ENCODE measurements at places on chromosomes 13 and 19. TPM values are rescaled to one million over a fixed set of nuclear protein-coding genes. Genes with fewer than 3 reads are reported as not detected.
A peak's percentile ranks its signal among the peaks of the same experiment; 100 is the strongest.

GRCh38 chr13:111429064-111429558 is 108.7 kb downstream of the TEX29 start:
- no peaks in the 10 kb centered on the region for H3K27me3 ChIP-seq
- H3K36me3 ChIP-seq, result no peaks in the 10 kb centered on the region
- H3K4me1 ChIP-seq, result no peaks in the 10 kb centered on the region
- peak; percentile 72 for DNase-seq

GRCh38 chr13:27449081-27449603 is 1.2 kb downstream of the MTIF3 start:
- peak overlapping the region; percentile 90 for H3K4me3 ChIP-seq
- peaks cover 2% of the 10 kb centered on the region for H3K36me3 ChIP-seq
- DNase-seq, result no peak
- H3K27me3 ChIP-seq, result peaks cover 2% of the 10 kb centered on the region

DNA sequence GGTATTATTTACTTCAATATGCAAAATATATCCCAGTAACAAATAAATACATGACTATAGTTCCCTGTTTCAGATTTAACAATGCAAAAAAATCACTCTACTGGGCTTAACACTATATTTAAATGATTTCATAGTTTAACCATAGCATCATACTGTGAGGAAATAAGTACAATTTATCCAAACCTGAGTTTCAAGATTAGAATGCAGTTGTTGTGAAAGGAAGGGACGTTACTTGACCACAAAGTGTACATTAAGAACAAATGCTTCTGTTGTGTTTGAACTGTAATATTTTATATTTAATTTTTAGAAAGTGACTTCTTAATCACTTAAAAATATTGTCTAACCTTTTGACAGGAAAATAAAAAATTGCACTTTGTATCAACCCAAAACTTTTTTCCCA is 1747.9 kb upstream of the SPRY2 start:
- H3K27ac ChIP-seq, result no peak overlapping the region
- no peaks in the 10 kb centered on the region for H3K27me3 ChIP-seq
- H3K36me3 ChIP-seq, result no peaks in the 10 kb centered on the region
- H3K4me3 ChIP-seq, result no peak overlapping the region

- no peaks in the 10 kb centered on the region for H3K27me3 ChIP-seq
- H3K36me3 ChIP-seq, result no peaks in the 10 kb centered on the region
- 0 out of 2 replicates have a peak overlapping the region, but pooled peaks have one; percentile 43 for H3K27ac ChIP-seq
- H3K4me1 ChIP-seq, result peaks cover 63% of the 10 kb centered on the region
Measured at GRCh38 chr13:100506154-100506553, 82.4 kb downstream of the GGACT start.

- H3K4me3 ChIP-seq, result no peak overlapping the region
- H3K27me3 ChIP-seq, result no peaks in the 10 kb centered on the region
- DNase-seq, result no peak
- peaks cover 4% of the 10 kb centered on the region for H3K36me3 ChIP-seq
- no peak overlapping the region for H3K27ac ChIP-seq
- peaks cover 13% of the 10 kb centered on the region for H3K4me1 ChIP-seq
Measured at GRCh38 chr13:54901316-54901715, 1872.7 kb downstream of the OLFM4 start.

DNA sequence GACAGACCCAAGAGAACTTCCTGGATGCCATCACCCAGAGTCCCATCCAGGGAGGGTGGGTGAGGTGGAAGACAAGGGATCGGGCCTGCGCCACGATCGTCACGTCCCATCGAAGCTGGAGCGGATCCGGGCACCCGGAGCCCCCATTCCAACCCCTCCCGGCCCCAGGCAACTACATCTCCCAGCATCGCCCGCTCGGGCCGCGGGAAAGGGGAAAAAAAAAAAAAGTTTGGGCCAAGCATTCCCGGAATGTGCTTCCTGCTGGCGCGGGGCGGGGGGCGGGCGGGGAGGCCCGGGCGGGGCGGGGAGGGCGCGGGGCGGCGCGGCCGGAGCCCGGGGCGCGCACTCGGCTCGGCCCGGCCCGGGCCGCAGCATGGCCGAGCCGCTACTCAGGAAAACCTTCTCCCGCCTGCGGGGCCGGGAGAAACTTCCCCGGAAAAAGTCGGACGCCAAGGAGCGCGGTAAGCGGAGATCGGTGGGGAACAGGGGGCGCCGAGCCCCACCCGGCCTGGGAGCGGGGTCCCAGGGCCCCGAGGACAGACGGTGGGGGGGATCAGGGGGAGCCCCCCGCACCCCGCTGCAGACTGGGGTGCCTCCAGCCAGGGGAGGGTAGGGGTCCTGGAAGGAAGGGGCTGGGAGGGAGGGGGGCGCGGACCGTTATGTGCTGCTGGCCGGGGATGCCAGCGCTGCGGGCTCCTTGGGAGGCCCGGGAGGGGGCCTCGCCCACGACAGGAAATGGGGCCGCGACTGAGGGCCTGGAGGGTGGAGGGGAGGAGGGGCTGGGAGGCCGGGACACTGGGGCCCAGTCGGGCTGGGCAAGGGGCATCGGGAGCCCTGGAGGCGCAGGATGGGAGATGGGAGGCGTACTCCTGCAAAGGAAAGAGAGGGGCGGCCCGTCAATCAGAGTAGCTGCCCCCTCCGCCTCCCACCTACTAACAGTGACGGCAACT is at the start of gene SYDE1:
SYDE1 (plus strand) TSS at position 341 of the 950 bp plus-strand sequence; CDS start at position 374, 33 bp downstream.
- peak within 1 kb of the TSS; percentile 78 for H3K4me3 ChIP-seq
- DNase-seq, result peak; percentile 71

GRCh38 chr13:57632276-57633140 is 964 bp downstream of the PCDH17 start:
- peaks cover 98% of the 10 kb centered on the region for H3K27me3 ChIP-seq
- no peak overlapping the region for H3K27ac ChIP-seq
- DNase-seq, result peak; percentile 51
- H3K4me1 ChIP-seq, result peaks cover 43% of the 10 kb centered on the region
- peak overlapping the region; percentile 92 for H3K4me3 ChIP-seq
- H3K36me3 ChIP-seq, result no peaks in the 10 kb centered on the region

DNA sequence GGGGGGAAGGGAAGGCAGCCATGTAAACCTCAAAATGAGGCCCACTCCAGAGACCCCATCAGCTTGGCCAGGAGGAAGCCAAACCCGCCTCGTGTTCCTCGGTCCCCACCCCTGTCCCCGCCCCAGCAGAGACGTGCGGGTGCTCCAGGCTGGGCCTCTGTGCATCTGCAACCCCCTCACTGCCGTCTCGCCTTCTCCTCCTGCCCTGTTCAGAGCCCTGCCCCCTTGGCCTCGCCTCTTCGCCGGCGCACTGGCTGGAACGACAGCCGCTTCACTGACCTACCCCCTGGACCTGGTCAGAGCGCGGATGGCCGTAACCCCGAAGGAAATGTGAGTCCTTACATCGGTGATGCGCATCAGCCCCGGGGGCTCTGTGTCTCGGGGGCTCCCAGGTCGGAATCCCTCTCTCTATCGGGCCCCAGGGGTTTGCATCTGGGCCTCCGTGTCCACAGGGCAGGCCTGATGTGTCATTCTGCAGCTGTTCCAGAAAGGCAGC is 32.2 kb downstream of the TMEM161A start:
- peak overlapping the region; percentile 83 for H3K4me3 ChIP-seq
- H3K4me1 ChIP-seq, result peaks cover 25% of the 10 kb centered on the region
- H3K27me3 ChIP-seq, result peaks cover 21% of the 10 kb centered on the region
- peak overlapping the region; percentile 93 for H3K27ac ChIP-seq
- H3K36me3 ChIP-seq, result no peaks in the 10 kb centered on the region
- peak; percentile 72 for DNase-seq

DNA sequence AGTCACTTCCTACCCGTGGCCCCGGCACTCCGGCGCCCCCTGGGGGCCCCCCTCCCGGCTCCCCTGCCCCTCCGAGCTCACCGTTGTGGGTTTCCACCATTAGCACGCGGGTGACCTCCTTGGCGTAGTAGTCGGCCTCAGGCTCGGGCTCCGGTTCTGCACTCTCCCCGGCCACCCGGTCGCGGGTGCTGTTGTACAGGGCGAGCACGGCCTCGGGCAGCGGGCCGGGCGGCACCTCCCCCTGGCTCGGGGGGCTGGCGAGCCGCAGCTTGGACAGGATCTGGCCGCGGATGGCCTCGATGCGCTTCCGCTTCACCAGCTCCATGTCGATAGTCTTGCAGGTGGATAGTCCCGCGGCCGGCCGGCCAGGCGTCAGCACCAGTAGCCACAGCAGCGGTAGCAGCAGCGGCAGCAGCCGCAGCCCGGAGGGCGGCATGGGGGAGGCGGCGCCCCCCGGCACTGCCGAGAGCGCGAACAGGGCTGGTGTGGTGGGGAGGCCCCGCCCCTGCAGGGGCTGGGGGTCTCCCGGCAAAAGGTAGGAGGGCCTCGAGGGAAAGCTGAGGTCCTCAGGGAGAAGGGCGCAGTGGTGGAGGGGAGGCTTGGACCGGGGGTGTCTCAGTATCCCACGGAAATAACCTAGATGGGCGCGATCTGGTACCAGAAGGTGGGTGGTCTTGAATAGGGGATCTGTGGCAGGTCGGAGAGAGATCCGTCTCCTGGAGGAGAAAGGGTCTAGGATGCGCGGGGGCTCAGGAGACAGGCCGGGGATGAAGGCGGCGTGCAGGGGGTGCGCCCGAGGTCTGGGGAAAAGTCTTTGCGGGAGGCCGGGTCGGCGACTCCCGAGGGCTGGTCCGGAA is 885 bp downstream of the TGFB1 start:
- DNase-seq, result peak; percentile 75
- peaks cover 58% of the 10 kb centered on the region for H3K27me3 ChIP-seq
- peak overlapping the region; percentile 89 for H3K4me3 ChIP-seq
- no peaks in the 10 kb centered on the region for H3K36me3 ChIP-seq

GRCh38 chr19:37468961-37469777 is at the start of gene ZNF570:
ZNF570 (plus strand) TSS chr19:37469356; CDS start chr19:37470355, 999 bp downstream.
- peak within 1 kb of the TSS; percentile 66 for H3K27ac ChIP-seq
- no peaks in the 10 kb centered on the region for H3K27me3 ChIP-seq
- H3K4me1 ChIP-seq, result peaks cover 14% of the 10 kb centered on the region
- peak; percentile 91 for DNase-seq
- H3K36me3 ChIP-seq, result peaks cover 9% of the 10 kb centered on the region

DNA sequence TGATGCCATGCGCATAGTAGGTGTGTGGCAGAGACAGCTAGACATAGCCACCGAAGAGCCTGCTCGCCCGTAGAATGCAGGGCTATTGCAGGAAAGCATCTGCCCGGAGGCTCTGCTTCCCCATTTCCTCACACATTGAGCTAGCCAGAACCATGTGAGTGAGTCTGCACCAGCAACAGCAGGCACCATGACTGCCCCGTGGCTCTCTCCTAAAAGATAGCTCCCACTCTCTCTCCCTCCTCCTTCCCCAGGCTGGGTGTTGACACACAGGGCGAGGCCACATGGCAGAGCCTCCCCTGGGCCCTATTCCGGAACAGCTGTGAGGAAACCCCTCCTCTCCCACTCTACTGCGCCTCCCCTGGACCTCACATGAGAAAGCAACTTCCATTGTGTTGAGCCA is 52.3 kb upstream of the ATP12A start:
- H3K36me3 ChIP-seq, result no peaks in the 10 kb centered on the region
- no peak overlapping the region for H3K27ac ChIP-seq
- no peak overlapping the region for H3K4me3 ChIP-seq
- H3K4me1 ChIP-seq, result peaks cover 41% of the 10 kb centered on the region
- no peaks in the 10 kb centered on the region for H3K27me3 ChIP-seq

- no peak overlapping the region for H3K27ac ChIP-seq
- no peaks in the 10 kb centered on the region for H3K4me1 ChIP-seq
- no peaks in the 10 kb centered on the region for H3K27me3 ChIP-seq
- no peak for DNase-seq
- H3K36me3 ChIP-seq, result peaks cover 68% of the 10 kb centered on the region
Measured at GRCh38 chr19:39360599-39360998, 18.4 kb downstream of the SAMD4B start.

DNA sequence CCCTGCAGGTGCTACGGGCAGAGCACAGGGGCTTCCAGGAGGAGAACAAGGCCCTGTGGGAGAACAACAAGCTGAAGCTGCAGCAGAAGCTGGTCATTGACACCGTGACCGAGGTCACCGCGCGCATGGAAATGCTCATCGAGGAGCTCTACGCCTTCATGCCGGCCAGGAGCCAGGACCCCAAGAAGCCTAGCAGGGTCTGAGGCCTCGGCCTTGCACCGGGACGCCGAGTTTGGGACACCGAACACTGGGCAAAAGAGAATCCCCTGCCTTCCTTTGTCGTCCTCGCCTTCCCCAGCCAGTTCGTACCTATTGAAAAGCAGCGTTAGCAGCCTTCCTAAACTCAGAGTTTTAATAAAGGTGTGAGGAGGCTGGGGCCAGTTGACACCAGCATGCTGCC is 12.1 kb downstream of the CBY2 start:
- no peak for DNase-seq
- no peak overlapping the region for H3K4me3 ChIP-seq
- no peak overlapping the region for H3K27ac ChIP-seq
- no peaks in the 10 kb centered on the region for H3K27me3 ChIP-seq
- H3K36me3 ChIP-seq, result no peaks in the 10 kb centered on the region
- peaks cover 4% of the 10 kb centered on the region for H3K4me1 ChIP-seq

DNA sequence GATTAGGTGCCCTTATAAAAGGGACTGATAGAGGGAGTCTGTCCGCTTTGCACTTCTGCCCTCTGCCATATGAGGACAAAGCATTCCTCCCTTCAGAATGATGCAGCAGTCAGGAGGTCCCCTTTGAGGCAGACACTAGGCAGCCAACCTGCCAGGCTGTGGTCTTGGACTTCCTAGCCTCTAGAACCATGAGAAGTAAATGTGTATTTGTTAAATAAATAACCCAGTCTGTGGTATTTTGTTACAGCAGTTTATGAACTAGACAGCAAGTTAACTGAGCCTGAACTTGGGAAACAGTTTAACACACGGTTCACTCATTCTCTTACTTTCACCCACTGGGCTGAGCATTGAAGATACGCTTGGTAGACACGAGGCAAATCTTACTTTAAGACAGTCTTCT is 313.2 kb downstream of the UQCRFS1 start:
- H3K27ac ChIP-seq, result no peak overlapping the region
- no peak for DNase-seq
- H3K36me3 ChIP-seq, result no peaks in the 10 kb centered on the region
- H3K27me3 ChIP-seq, result no peaks in the 10 kb centered on the region

Gene NXNL1
- total RNA-seq, result not detected

DNA sequence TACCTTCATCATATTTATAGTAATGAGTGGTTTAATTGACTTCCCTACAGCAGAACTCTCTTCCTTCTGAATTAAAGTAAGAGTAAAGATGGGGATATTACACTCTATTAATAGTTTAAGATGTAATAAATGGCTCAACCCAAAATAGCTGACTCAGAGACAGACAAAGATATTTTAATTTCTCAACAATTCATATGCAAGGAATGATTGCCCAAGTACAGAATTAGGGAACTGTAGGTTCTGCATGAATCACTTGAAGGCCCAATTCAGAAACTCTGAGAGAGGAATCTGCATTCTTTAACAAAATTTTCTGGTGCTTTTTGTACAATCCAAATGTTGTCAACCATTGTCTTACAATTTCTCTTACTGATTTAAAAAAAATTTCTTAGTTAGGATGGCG is 42.9 kb upstream of the PCDH9 start:
- H3K36me3 ChIP-seq, result no peaks in the 10 kb centered on the region
- no peak overlapping the region for H3K4me3 ChIP-seq
- H3K4me1 ChIP-seq, result peaks cover 30% of the 10 kb centered on the region

DNA sequence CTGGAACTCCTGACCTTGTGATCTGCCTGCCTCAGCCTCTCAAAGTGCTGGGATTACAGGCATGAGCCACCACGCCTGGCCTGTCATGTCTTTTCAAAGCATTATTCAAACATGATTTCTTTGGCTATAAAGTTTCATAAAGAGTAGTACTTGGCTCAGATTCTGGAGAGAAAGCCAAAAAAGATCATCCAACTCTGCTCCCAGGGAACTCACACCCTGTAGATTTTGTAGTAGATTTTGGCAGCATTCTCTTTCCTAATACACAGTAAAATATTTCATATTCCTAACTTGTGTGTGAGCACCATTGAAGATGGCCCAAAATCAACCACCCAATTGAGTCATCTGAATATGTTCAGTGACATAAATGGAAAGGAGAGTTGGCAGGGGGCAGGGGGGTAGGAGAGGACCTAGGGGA is 48.4 kb downstream of the CAB39L start:
- H3K4me1 ChIP-seq, result no peaks in the 10 kb centered on the region
- no peak overlapping the region for H3K4me3 ChIP-seq
- H3K27ac ChIP-seq, result no peak overlapping the region
- H3K36me3 ChIP-seq, result no peaks in the 10 kb centered on the region
- peaks cover 2% of the 10 kb centered on the region for H3K27me3 ChIP-seq
- no peak for DNase-seq
